Stimulated activated CD4-positive, alpha-beta T cell treated with anti-CD3 and anti-CD28 coated beads, Interleukin-1b, Interleukin-23, amount 100 ng/mL, for 1 hour (primary cell): ENCODE measurements at places on chromosomes 12 and 14.

- no peak for DNase-seq
These were observed 73.2 kb downstream of the DCAF5 start for GRCh38 chr14:69079747-69080146.

- DNase-seq, result no peak
These were observed 209.1 kb downstream of the PAX9 start for GRCh38 chr14:36870776-36871175.

DNA sequence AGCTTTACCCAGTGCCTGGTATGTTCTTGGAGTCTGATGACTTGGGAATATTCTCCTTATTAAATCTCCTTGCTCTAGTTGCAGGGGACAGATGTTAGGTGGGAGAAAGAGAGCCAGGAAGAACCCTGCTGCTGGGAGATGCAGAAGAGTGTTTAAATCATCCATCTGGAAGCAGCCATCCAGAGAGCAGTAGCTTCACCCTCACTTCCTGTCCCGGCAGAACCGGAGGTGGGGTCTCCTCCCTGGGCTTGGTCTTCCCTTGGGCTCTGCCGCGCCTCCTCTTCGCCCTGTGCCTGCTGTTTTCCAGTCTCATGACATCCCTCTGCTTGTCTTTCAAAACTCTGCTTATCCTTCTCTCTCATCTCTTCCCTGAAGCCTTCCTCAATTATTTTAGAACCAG lies 15.5 kb downstream of the B4GALNT3 start:
- no peak for DNase-seq

DNA sequence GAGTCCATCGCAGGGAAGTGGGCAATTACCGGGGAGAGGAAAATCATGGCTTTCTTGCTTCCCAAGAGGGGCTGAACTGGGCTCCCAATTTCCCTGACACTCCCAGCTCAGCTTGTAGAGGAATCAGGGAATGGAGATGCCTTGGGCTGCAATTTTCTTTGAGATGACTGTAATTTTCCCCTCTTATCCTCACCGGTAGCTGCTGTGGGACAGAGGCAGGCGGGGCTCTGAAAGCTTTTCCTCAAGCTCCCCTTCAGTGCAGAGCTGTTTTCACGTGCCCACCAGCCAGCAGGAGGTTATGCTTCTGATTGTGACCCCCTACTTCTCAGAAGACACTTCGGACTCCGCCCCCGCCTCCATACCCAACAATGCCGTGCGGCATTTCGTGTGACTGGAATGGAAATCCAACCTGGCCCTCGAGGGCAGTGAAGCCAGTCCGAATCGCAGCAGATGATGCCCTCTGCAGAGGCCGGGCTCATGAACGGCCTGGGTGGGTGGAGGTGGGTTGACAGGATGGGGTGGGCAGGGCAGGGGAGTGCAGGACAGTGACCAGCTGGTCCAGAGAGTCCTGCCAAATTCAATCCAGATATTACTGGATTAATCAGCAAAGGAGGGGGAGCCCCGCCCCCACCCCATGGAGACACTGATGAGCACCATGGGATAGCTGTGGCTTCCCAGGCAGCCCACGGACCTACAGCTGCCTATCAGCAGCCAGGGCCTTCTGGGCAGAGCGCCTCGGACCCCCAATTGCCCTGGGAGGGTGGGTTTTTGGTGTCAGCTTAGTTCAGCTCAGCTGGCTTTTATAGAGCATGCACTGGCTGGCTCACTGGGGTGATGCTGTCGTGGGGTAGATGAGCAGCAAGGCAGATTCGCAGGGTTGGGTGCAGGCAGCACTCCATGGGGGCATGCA lies 37.6 kb downstream of the RTL1 start:
- no peak for DNase-seq

GRCh38 chr12:53828598-53828997 lies 76.8 kb upstream of the CISTR start:
- no peak for DNase-seq

DNA sequence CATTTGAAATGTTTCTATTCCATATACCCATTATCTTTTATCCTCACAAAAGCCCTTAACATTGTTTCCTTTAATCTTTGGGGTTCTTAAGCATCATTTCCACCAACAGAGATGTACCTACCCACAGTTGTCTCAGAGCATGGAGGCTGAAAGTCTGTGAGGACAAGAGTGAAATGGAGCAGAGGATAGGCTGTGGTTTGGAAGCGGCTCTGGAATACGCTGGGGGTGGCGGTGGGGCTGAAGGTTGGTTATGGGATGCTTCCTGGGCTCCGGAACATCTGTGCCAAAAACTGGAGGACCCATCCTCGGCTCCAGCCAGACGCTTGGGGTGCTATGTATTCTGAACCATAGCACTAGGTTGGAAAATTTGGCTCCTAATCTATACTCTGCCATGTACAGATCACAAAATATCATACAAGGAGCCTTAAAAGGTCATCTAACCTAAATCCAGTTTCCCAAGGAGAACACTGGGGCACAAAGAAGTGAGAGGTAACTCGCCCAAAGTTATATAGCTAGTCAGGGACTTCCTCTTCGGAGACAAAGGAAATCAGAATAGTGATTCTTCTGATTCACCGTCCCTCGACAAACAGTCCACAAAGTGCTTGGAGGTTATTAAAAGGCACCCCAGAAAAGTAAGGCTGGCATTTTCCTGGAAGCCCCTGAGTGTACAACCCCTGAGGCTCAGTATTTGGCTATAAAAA lies 2.5 kb downstream of the PPP1R3E start:
- DNase-seq, result no peak

DNA sequence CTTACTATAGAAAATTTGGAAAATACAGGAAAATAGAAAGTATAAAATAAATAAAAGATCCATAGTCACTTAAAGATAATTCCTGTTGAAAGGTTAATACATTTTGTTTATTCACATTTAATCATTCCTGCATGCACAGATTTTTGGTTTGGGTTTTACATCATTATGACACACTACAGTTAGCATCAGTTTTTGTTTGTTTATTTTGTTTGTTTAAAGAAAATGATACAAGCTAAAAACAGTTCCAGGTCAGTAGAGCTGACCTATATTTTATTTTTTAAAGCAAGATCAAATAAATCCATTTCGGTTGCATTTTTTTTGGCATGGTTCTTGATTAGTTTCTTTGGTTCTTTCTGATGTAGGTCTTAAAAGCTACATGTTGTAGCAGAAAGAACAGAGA lies 68.8 kb upstream of the CCDC91 start:
- no peak for DNase-seq

GRCh38 chr14:74980731-74981461 lies 21.8 kb upstream of the EIF2B2 start:
- DNase-seq, result no peak

- no peak for DNase-seq
These were observed 87.8 kb upstream of the BTG1 start for GRCh38 chr12:92233346-92234015.

DNA sequence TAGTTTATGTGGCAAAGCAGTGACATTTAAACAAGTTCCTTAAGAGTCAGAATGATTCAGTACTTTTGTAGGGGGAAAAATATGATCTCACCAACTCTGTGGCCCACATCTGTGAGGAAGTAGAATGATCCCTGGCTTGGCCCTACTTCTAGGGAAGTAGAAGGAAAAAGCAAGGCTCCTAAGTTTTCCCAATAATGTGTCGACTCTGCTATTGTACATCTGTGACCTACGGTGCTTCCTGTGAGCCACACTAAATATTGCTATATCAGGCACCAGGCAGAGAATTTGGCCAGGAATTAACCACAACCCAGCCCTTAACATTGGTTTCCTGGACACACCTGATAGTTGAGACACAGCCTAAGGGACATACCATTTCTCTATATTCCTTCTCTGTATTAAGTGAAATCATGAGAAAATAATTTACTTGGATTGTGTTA lies 9.3 kb upstream of the NID2 start:
- DNase-seq, result no peak

DNA sequence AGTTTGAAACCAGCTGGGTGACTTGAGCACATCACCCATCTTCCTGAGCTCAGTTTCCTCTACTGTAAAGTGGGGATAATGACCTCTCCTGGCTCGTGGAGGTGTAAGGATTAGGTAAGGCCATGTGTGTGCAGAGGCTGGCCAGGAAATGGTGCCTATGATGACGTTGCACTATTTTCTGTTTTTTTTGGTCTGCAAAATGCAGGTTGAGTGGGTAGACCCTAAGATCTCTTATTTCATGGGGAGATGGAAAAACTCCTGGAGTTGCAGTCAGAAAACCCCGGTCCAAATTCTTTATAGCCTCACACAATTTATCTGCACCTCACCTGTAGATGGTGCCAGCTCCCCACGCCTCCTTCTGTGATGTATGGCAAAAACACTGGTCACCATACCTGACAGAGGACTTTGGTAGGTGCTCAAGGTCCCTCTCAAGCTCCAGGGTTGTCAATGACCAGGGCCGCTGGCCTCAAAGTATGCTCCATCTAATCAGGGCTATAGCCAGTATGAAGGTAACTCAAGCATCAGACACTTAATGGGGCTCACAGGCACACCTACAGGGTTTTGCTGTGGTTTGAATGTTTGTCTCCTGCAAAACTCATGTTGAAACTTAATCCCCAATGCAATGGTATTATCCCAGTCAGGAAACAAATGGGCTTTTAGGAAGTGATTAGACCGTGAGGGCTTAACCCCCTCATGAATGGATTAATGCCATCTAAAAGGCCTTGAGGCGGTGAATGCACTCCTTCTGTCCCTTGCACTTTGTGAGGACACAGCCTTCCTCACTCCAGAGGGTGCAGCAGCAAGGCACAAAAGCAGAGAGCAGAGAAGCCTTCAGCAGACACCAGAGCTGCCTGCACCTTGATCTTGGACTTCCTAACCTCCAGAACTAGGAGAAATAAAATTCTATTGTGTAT lies 17.6 kb downstream of the C14orf132 start:
- DNase-seq, result no peak

GRCh38 chr14:99191395-99192027 lies 80.5 kb downstream of the BCL11B start:
- no peak for DNase-seq

GRCh38 chr14:105326891-105327694 lies 12.5 kb downstream of the PACS2 start:
- no peak for DNase-seq

DNA sequence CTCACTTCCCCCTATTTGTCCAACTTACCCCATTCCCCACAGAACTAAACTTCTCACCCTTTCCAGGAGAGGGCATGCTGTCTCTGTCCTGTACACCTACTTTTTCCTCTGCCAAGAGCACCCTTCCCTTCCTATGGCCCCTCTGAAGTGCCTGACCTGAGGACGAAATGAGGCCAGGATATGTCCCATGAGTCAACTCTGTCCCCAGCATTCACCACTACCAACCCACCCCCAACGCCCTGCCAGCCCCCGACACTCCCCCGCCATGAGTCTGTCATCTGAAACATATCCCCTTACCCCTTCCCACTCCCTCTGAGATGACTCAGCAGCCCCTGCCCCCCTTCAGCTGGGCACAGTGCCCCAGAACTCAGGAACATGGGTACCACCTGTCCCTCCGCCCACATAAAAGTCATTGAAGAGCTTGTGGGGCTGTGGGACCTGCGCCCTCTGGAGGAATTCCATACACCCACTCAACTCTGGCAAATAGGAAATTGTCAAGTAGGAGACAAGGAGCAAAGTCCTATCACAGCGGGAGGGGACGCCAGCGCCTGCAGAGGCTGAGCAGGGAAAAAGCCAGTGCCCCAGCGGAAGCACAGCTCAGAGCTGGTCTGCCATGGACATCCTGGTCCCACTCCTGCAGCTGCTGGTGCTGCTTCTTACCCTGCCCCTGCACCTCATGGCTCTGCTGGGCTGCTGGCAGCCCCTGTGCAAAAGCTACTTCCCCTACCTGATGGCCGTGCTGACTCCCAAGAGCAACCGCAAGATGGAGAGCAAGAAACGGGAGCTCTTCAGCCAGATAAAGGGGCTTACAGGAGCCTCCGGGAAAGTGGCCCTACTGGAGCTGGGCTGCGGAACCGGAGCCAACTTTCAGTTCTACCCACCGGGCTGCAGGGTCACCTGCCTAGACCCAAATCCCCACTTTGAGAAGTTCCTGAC lies 26.3 kb downstream of the ITGA7 start:
- DNase-seq, result no peak

- DNase-seq, result no peak
These were observed 161.6 kb downstream of the PLCZ1 start for GRCh38 chr12:18576104-18576626.

GRCh38 chr14:77248666-77249065 lies 22.3 kb downstream of the NGB start:
- DNase-seq, result no peak

- DNase-seq, result no peak
These were observed 46.6 kb downstream of the PPP2R5C start for GRCh38 chr14:101808020-101808641.

- no peak for DNase-seq
These were observed 28.7 kb downstream of the COX8C start for GRCh38 chr14:93375673-93376156.

- no peak for DNase-seq
These were observed 173.4 kb downstream of the TSPAN9 start for GRCh38 chr12:3250576-3250975.

- no peak for DNase-seq
These were observed 11.1 kb downstream of the BAG5 start for GRCh38 chr14:103551338-103551762.

GRCh38 chr12:113899561-113900471 lies 66.3 kb downstream of the RBM19 start:
- no peak for DNase-seq

DNA sequence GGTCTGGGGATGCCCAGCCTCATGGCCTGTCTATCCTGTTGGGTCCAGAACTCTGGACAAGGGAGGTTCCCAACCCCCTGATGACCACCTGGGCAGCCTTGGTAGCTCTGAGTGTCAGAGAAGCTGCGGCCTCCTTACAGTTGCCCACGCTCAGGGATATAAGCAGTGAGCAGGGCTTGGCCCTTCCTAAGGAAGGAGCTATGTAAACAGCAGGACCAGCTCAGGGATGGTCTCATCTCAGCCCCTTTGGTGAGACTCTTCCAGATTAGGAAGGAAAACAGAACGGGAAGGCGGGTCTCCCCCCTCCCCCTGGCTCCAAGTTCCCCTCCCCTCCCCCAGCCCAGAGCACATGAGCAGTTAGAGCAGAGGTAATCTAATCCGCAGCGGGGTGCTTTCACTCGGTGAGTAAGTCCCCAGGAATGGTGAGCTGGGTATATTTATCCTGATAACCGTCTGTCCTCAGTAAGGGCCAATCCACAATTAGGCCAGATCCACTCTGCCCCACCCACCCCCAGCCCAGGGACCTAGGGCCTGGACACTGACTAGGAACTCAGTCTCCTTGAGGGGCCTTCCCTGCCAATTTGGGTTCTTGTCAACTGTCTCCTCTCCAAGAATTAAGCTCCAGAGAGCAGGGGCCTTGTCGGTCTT lies 29.5 kb upstream of the RPLP0 start:
- DNase-seq, result no peak

GRCh38 chr12:40002178-40003169 lies 103.4 kb downstream of the SLC2A13 start:
- DNase-seq, result no peak

DNA sequence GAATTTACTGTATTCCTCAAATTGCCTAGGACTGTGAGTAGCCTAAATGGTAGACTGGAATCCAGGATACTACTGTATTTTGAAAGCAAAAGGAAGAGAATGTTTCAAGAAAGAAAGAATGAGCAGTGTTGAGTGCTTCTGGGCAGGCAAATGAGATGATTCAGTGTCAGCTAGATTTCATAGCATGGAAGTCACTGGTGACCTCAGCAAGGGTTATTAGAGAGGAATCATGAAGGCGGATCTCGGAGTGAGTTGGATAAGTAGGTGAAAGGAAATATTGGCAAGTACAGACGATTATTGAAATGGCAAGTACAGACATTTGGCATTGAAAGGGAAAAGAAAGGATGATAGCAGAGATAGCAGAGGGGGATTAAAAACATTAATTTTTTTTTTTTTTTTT lies 27.1 kb downstream of the VRK1 start:
- DNase-seq, result no peak

- DNase-seq, result no peak
These were observed 32.3 kb upstream of the DACT1 start for GRCh38 chr14:58605465-58605864.
